Activated CD4-positive, alpha-beta T cell treated with anti-CD3 and anti-CD28 coated beads for 36 hours (primary cell): ENCODE measurements at places on chromosomes 12 and 14. TPM values are rescaled to one million over a fixed set of nuclear protein-coding genes. Genes with fewer than 3 reads are reported as not detected.

GRCh38 chr14:59481871-59482540 lies 2.2 kb downstream of the L3HYPDH start:
- peak overlapping the region; percentile 73 for H3K27ac ChIP-seq
- no peak for DNase-seq
- no peaks in the 10 kb centered on the region for H3K27me3 ChIP-seq
- peaks cover 51% of the 10 kb centered on the region for H3K4me1 ChIP-seq
- H3K36me3 ChIP-seq, result peaks cover 23% of the 10 kb centered on the region

DNA sequence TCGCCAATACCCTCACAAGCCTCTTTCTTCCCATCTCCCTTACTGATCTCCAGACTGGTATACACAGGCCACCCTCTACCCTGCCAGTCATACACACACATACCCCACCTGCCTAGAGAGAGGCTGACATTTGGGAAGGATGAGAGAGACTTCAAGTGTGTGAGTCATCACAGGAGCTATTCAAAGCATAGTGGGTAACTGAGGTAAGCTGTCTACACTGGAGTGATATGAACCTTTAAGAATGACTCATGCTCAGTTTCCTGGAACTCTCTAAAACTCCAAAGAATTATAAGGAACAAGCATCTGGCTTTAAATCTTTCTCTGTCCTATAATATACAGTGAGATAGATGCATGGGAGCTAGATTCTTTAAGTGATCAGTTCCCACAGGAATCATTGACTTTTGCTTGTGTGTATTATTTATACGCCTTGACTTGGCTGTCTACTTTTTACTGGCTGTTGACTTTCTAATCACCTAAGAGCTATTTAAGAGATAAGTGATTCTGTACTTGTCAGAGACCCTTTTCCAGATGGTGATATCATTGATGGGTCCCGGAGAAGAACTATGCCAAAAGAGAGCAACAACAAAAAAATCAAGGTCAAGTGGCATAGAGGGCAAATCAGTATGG lies 5.8 kb downstream of the IGF1 start:
- no peak overlapping the region for H3K27ac ChIP-seq
- H3K4me1 ChIP-seq, result peaks cover 15% of the 10 kb centered on the region

DNA sequence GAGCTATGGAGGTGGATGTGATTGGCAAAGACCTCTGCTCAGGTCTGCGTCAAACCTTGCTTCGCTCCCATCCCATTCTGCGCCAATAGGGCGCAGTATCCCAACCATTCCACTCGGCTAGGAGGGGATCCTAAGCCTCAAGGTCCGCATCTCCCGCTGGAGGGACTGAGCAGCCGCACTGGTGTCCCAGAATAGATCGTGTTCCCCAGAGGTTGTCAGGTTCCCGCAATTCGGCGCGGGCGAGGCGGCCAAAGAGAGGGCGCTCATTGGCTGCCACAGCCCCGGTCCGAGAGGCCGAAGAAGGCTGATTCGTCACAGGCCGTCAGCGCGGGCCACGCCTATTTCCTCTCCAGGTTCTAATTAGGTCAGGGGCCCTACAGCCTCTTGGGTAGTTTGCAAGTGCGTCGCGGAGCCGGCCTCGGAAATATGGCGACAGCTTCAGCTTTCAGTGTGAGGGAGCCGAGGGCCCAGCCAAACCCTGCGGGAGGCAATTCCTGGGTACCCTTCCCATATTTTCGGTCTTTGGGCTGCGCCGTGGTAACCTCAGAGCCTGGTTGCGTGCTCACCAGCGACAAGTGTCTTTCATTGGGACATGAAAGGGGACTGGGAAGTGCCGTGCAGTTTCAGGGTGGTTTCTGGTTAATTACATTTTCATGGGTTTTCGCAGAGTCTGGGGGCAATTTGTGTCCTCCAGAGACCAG lies 5.0 kb downstream of the OR10AD1 start:
- peak overlapping the region; percentile 99 for H3K27ac ChIP-seq
- H3K4me3 ChIP-seq, result peak overlapping the region; percentile 80
- peak; percentile 97 for DNase-seq

DNA sequence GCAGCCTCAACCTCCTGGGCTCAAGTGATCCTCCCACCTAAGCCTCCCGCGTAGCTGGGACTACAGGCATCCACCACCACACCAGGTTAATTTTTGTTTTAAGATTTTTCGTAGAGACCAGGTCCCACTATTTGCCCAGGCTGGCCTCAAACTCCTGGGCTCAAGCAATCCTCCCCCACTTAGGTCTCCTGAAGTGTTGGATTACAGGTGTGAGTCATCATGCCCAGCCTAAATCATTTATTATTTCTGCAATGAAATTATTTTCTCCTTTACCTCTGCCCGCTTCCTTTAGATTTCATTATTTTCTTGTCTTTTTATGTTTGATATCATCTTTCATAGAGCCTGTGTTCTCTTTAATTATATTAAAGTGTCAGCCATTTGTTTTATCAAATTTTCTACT lies 165.2 kb upstream of the OTX2 start:
- H3K27ac ChIP-seq, result no peak overlapping the region
- H3K36me3 ChIP-seq, result no peaks in the 10 kb centered on the region
- DNase-seq, result no peak
- H3K4me3 ChIP-seq, result no peak overlapping the region
- peaks cover 7% of the 10 kb centered on the region for H3K27me3 ChIP-seq

ANKRD33 gene
- total RNA-seq, result not detected

CLEC4D gene
- not detected for total RNA-seq

GRCh38 chr12:24960222-24960855 lies 11.4 kb upstream of the BCAT1 start:
- peaks cover 11% of the 10 kb centered on the region for H3K27me3 ChIP-seq
- H3K27ac ChIP-seq, result no peak overlapping the region
- peaks cover 23% of the 10 kb centered on the region for H3K4me1 ChIP-seq
- H3K36me3 ChIP-seq, result no peaks in the 10 kb centered on the region
- peak; percentile 79 for DNase-seq
- no peak overlapping the region for H3K4me3 ChIP-seq

GRCh38 chr14:29165431-29165830 lies 398.8 kb downstream of the FOXG1 start:
- H3K4me1 ChIP-seq, result no peaks in the 10 kb centered on the region
- no peak overlapping the region for H3K4me3 ChIP-seq
- no peaks in the 10 kb centered on the region for H3K36me3 ChIP-seq
- no peaks in the 10 kb centered on the region for H3K27me3 ChIP-seq
- H3K27ac ChIP-seq, result no peak overlapping the region

GPR84 gene
- total RNA-seq, result 0.98 TPM

DNA sequence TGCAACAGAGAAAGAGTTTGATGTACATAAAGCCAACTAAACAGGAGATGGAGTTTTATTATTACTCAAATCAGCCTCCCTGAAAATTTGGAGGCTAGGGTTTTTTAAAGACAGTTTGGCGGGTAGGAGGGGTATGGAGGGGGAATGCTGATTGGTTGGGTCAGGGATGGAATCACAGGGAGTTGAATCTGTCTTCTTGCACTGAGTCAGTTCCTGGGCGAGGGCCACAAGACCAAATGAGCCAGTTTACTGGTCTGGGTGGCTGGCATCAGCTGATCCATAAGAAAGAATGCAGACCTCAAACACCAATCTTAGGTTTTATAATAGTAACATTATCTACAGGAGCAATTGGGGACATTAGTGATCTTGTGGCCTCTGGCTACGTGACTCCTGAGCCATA lies 64.9 kb downstream of the RIN3 start:
- no peak for DNase-seq
- peaks cover 23% of the 10 kb centered on the region for H3K36me3 ChIP-seq
- H3K4me3 ChIP-seq, result no peak overlapping the region
- H3K4me1 ChIP-seq, result peaks cover 59% of the 10 kb centered on the region

GRCh38 chr14:74981462-74981782 lies 21.3 kb upstream of the EIF2B2 start:
- no peaks in the 10 kb centered on the region for H3K4me1 ChIP-seq
- H3K36me3 ChIP-seq, result no peaks in the 10 kb centered on the region
- no peak overlapping the region for H3K4me3 ChIP-seq
- H3K27me3 ChIP-seq, result no peaks in the 10 kb centered on the region
- no peak overlapping the region for H3K27ac ChIP-seq
- no peak for DNase-seq

- no peak overlapping the region for H3K4me3 ChIP-seq
- no peaks in the 10 kb centered on the region for H3K27me3 ChIP-seq
- DNase-seq, result no peak
- H3K36me3 ChIP-seq, result no peaks in the 10 kb centered on the region
- H3K27ac ChIP-seq, result no peak overlapping the region
- peaks cover 11% of the 10 kb centered on the region for H3K4me1 ChIP-seq
Observed at GRCh38 chr12:111063295-111064026, 143.1 kb upstream of the MYL2 start.

KRT83 gene
- not detected for total RNA-seq
